Activated CD8-positive, alpha-beta memory T cell treated with anti-CD3 and anti-CD28 coated beads, Interleukin-2, amount 10 ng/mL, durations not matched to agents 7 days and 5 days (primary cell): ENCODE measurements at places on chromosomes 4 and X. TPM values are rescaled to one million over a fixed set of nuclear protein-coding genes. Genes with fewer than 3 reads are reported as not detected.

NMU gene
- not detected for total RNA-seq

ANKRD50 gene
- total RNA-seq, result 0.14 TPM

TSPAN7 gene
- total RNA-seq, result not detected

GASK1B gene
- not detected for total RNA-seq

PABPC1L2A gene
- total RNA-seq, result not detected

GAB3 gene
- 26.6 TPM for total RNA-seq

ZNF157 gene
- total RNA-seq, result 0.19 TPM

SUPT20HL2 gene
- not detected for total RNA-seq

SSX4B gene
- total RNA-seq, result not detected

GPR34 gene
- 0.67 TPM for total RNA-seq

ADD1 gene
- total RNA-seq, result 251 TPM

FGF13 gene
- not detected for total RNA-seq

TGIF2LX gene
- total RNA-seq, result not detected

NAA10 gene
- total RNA-seq, result 115 TPM

LRRC66 gene
- total RNA-seq, result 0.21 TPM

GAGE12J gene
- total RNA-seq, result not detected

POF1B gene
- total RNA-seq, result not detected
